ENCODE measurements at places on chromosomes 7 and 10.

DNA sequence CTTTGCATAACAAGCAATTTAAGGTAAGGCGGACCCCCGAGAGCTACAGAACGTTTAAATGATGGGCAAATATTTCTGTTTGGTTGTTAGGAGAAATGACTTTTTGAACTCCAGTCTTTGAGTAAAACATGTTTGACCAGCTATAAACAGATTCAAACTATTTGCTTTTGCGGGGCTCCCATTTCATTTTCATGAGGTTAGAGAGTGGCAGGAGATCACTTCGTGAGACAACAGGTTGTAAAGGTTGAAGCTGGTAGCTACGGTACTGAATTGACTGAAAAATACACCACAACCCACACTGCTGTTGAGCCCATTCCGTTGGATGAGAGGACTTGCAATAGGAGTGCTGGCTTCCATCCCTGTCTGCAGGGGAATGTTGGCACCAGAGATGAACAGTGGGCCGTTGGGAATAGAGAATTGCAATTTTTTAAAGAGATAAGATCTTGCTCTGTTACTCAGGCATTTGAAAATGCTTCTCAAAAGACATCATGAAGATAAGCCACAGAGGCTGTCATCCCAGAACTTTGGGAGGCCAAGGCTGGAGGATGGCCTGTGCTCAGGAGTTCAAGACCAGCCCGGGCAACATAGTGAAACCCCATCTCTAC, 65.7 kb upstream of the CARD11 start:
- DNase-seq, result no peak

GRCh38 chr7:16822029-16822428, 17.2 kb upstream of the AGR2 start:
- no peak for DNase-seq

DNA sequence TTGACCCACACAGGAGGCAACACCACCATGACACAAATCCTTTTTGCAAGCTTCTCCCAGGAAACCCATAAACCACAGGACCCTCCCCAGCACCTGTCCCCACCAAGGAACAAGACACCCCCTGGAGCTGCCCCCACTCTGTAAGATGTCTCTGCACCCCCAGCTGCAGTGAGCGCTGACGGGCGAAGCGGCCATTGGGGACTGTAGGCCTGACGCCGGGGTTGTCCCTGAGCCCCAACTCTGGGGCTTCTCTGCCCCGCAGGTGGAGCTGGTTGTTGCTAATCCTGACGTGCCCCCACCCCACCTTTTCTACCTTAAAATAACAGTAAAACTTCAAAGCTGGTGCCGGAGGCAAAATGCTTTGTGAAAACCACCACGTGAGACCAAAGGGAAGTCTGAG, 94.7 kb upstream of the PPP2R2D start:
- DNase-seq, result no peak

DNA sequence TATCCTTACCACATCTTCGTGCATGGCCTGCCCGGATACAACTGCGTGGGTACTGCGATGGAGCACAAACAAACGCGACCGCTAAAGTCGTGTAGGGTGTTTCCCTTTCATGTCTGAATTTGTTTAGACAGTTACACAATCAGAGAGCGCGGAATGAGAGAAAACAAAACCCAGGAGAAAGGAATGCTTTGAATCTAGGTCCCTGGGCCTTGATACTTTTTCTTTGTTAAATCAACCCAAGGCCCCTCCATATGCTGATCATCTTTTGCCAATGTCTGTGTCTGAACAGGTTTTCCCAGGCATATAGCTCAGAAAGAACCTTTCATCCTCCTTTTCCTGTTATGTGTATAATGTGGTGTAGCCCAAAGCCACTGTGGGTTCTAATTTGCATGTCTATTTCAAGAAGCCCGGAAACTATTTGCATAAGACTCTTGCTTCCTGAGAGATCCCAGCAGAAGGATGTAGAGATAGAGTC, 145.8 kb downstream of the FRMD4A start:
- no peak for DNase-seq

GRCh38 chr7:47933215-47933614, 15.1 kb downstream of the PKD1L1 start:
- DNase-seq, result no peak

DNA sequence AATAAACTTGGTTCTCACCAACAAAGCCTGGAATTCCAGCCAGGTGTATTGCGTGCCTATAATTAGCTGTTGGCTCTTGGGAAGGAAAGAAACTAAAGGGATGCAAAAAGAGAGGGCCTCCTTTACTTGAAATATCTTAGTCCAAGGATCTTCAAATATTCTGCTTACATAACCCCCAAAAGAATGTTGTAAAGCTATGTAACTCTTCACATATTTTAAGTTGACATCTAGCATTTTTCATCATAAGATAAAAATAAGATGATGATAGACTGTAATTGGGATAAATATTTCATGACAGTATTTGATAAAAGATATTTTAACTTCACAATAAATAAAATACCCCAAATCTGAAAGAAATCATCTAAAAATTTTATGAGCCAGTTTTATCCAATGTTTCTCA, 52.5 kb upstream of the SEPTIN7 start:
- DNase-seq, result no peak

DNA sequence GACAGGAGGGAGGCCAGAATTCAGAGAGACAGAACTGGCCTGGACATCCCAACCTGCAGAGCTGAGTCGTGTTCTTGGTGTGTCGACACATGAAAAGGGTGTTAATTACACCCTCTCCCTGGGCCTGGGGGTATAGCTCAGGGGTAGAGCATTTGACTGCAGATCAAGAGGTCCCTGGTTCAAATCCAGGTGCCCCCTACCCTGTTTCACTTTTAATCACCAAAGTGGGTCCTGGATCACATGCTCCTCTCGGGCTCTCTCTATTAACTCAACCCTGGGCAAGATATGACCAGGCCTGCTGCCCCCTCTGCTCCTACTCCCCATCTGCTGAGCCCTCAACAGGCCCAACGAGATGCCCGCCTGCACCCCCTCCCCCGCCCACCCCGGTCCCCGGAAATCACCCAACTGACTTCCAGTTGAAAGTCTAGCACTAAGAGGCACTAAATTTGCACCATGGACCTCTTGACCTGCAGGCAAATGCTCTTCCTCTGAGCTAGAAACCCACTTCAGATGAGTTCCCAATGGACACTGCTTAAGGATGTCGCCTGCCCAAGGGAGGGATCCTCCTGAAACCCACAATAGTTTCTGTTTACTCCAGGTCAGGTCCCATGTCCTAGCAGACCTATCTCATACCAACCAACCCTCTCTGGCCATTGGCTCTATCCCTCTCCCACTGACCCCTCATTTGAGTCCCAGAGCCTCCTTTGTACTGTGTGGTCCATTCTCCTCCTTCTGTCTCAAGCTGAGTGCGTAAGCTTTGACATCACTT, 137.6 kb downstream of the ZNF467 start:
- DNase-seq, result no peak

GRCh38 chr10:78541481-78542140, 507.9 kb downstream of the RPS24 start:
- DNase-seq, result no peak

- DNase-seq, result no peak
These were observed 131.9 kb downstream of the TMEM26 start for GRCh38 chr10:61321041-61321857.

GRCh38 chr7:7157887-7158271, 24.5 kb upstream of the C1GALT1 start:
- DNase-seq, result no peak

GRCh38 chr10:97494863-97495506, 3.2 kb downstream of the MMS19 start:
- no peak for DNase-seq

DNA sequence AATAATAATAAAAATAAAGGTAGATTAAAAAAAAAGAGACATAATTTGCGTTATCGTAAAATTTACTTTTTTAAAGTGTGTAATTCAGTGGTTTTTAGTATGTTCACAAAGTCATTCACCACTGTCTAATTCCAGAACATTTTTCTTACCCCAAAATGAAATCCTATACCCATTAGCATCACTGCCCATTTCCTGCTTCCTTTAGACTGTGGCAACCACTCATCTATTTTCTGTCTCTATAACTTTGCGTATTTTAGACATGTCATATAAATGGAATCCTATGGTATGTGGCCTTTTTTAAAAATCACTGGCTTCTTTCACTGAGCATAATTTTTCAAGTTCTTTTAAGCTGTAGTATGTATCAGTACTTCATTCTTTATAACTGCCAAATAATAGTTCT, 53.6 kb downstream of the KAT6B start:
- no peak for DNase-seq

- DNase-seq, result peak; percentile 81
These were observed at the start of gene ORAI2 for GRCh38 chr7:102433219-102434038. Gene ORAI2, plus strand, starts transcription at chr7:102433575. Its CDS starts 5,382 bp downstream, at chr7:102438957.

DNA sequence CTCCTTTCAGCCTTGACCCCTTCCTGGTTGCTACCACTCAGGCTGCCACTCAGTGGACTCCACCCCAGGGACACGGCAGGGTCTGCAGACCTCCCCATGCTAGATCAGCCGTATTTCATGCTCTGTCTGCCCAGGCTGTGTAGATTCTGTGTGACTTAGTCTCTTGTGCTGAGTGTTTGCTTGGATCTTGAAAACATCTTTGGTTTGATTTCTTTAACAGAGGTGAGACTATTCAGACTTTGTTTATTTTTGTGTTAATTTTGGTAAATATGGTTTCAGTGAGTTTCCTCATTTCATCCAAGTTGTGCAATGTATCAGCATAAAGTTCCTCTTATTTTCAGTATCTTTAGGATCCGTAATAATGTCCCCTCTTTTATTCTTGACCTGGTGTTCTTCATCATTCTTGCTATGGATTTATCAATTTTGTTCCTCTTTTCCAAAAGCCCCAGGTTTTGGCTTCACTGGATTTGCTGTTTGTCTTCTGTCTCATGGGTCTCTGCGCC, 21.2 kb upstream of the PWWP2B start:
- DNase-seq, result no peak

- DNase-seq, result no peak
These were observed 54.3 kb upstream of the DPYSL4 start for GRCh38 chr10:132132421-132132841.

Measured in RKO (cell line).